Head of caudate nucleus (tissue), 42 donors: ENCODE measurements at places on chromosomes 3 and 15.

DNA sequence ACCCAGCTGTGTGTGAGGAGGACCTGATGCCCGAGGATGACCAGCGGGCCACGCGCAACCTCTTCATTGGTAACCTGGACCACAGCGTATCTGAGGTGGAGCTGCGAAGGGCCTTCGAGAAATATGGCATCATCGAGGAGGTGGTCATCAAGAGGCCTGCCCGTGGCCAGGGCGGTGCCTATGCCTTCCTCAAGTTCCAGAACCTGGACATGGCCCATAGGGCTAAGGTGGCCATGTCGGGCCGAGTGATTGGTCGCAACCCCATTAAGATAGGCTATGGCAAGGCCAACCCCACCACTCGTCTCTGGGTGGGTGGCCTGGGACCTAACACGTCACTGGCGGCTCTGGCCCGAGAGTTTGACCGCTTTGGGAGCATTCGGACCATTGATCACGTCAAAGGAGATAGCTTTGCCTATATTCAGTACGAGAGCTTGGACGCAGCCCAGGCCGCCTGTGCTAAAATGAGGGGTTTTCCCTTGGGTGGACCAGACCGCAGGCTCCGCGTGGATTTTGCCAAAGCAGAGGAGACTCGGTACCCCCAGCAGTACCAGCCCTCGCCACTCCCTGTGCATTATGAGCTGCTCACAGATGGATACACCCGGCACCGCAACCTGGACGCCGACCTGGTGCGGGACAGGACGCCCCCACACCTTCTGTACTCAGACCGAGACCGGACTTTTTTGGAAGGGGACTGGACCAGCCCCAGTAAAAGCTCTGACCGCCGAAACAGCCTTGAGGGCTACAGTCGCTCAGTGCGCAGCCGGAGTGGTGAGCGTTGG is 1.5 kb downstream of the RBM15B start:
- no peak for DNase-seq

DNA sequence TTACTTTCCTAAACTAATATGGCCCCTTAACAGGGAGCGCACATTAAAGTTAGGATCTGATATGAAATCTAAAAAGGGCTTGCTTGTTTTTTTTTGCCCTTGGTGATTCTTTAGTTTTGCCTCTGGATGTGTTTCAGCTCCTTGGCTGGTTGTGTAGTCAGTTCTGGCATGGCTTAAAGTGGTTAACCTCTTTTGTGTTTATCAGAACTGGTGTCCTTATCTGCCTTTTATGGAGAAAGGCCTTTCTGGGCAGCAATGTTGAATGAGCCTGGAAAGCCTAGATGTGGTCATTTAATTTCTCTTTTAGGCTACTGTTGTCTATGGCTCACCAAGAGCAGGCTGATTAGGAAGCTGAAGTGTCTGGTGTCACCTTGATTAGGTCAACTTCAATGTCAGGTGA is 254.5 kb upstream of the ROPN1 start:
- DNase-seq: no peak

DNA sequence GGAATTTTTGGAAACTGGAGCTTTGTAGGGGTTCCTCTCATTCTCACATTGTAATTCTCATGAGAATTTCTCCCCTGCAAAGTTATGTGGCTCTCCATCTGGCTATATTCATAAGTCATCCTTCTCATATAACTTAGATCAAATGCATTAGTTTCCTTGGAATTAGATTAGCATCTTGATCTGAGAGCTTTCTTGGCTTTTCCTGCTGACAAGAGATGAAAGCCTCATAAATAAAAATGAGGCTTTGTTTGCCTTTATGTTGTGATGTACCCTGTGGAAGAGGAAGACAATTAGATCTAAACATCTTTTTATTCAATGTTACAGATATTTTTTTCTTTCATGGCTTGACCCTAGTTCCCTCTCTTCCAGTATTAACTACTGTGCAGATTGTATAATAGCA is 165.4 kb upstream of the ZPLD1 start:
- DNase-seq: no peak

DNA sequence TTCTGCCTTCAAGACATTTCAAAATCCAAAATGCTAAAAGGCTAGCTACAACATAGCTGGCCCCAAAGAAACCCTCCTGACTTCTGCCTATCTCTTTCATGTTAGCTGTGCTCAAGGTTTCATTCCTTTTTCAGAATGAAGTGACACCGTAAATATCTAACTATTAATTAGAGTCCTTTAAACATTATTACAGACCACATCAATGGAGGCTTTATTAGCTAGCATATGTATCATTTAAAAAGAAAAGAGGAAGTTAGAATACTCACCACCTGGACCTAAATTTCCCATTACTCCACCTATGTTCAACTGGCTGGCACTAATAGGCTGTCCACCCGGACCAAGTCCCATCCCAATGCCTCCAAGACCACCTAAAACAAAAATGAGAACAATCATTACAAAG is 24.6 kb downstream of the MYEF2 start:
- DNase-seq: no peak

- no peak for DNase-seq
Measured at GRCh38 chr3:58005669-58006068, 2.6 kb upstream of the FLNB start.

GRCh38 chr3:128167646-128167972 is 14.3 kb downstream of the EEFSEC start:
- DNase-seq: no peak

DNA sequence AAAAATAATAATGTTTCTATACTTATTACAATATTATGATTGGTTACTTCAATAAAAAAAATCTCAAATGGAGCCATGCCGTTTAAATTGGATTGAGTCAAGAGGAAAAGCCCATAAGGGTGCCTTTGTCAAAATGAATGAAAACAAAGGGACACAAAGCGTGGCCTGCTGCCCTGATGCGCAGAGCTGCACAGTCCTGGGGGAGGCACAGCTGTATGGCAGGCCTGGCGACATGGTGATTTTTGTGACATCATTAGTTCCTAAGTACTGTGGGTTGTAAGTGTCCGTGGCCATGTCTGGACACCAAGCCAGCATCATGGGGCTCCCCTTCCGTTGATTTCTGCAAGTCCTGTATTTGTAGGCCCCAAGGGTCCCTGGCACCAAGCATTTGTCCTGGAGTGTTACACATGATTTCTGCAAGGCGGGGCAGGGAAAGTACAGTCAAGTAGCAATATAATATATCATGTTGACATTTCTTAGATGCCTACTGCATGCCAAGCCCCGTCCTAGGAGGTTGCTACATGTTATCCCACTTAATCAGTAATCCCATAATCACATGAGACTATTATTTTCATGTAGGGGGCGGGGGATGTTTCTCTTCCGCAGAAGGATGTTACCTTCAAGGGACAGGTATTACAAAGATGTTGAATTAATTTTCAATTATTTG is 59.7 kb downstream of the GHSR start:
- DNase-seq: no peak

DNA sequence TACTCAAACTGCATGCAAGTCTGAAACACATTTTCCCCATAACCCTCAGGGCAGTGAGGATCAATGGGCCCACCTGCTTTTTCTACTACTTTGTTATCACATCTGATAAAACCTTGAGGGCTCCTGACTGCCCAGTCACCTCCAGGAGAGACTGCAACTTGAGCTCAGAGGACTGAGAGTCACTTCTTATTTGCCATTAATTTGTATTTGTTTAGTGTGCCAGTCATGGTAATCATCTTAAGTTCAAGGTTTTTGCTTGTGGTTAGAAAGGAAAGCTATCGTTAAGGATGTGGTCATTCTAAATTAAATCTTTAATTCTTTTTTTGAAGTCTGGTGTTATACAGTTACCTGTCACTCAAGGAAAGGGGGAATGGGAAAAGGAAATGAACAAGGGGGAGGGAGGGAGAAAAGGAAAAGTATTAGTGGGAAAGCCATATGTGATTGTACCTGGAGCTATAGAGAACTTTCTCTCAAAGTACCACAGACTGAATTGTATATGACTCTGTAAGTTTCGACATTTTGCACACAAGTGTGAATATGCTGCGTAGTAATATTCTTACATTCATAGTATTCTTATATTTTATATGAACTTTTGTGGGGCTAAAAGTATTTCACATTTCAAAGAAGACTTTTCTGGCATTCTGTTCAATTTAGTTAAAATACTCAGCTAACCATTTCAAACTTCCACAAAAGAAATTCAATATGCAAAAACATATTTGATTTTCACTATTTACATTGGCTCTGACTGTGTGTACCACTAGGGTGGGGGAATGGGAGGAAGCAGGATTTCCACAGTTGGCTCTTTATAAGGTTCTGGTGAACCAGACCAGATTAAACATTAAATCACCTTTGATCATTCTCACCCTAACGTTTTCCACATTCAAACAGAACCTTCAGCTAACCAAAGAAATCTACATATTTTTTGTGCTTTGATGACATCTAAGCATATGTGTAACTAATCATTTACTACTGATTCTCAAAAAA is 166.5 kb upstream of the ATP11B start:
- no peak for DNase-seq

- no peak for DNase-seq
Measured at GRCh38 chr3:186782542-186783057, 777 bp upstream of the EIF4A2 start.

DNA sequence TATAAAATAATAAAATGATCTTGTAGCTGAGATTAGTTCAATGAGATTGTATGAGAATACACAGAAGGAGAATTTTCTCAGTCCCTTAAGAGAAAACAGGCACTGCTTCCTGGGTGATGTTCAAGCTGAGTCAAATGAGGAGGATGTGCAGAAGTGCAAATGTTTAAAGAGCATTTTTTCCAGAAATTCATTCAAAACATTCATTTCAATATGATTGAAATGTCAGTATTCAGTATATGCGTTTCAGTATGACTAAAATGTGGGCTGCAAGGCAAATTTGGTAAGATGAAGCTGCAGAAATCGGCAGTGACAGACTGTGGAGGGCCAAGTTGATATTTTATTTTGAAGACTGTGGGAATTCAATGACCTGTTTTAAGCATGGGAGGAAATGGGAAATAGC is 19.3 kb upstream of the PYDC2 start:
- peak; percentile 52 for DNase-seq

GRCh38 chr15:95086531-95087252 is 855.3 kb downstream of the MCTP2 start:
- DNase-seq: no peak

DNA sequence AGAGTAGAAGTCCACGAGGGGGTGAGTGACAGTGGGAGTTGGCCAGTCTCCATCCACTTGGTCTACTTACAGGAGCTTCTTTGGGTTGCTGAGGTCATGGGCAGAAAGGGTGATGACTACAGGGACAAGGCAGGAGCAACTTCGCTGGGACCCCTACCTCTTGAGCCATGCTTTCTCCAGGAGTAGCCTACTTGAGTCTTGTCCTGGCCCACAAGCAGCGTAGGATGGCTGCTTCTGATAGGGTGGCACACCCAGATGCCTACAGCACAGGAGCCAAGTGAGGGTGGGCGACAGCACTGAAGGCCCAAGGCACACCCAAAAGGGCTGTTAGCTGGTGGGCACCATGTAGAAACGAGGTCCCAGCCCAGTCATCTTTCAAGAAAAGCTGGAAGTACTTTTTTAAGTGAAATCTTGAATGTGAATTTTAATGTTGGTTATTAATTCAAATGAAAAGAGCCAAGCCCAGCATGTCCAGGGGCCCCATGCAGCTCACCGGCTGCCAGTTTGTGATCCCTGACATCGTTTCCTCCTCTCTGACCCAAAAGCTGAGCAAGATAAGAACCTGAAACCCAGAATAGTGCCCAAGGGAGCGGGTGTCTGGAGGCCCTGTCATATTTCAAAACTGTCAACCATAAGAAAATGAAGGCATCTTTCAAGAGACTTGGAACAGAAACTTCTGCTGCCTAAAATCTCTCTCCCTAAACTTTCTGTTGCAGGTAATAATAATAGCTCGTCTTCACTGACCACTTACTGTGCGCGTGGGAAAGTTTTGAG is 2.2 kb upstream of the CPEB1 start:
- DNase-seq: no peak
